Kidney tubule cell (primary cell): ENCODE measurements at places on chromosomes 5 and 9.

- peak; percentile 98 for DNase-seq
Observed at GRCh38 chr5:17180864-17181723, 36.3 kb upstream of the BASP1 start.

GRCh38 chr9:80890124-80890523 is 799.2 kb downstream of the TLE1 start:
- DNase-seq, result peak; percentile 20

GRCh38 chr5:157217289-157218024 is 36.8 kb downstream of the ITK start:
- DNase-seq, result no peak

DNA sequence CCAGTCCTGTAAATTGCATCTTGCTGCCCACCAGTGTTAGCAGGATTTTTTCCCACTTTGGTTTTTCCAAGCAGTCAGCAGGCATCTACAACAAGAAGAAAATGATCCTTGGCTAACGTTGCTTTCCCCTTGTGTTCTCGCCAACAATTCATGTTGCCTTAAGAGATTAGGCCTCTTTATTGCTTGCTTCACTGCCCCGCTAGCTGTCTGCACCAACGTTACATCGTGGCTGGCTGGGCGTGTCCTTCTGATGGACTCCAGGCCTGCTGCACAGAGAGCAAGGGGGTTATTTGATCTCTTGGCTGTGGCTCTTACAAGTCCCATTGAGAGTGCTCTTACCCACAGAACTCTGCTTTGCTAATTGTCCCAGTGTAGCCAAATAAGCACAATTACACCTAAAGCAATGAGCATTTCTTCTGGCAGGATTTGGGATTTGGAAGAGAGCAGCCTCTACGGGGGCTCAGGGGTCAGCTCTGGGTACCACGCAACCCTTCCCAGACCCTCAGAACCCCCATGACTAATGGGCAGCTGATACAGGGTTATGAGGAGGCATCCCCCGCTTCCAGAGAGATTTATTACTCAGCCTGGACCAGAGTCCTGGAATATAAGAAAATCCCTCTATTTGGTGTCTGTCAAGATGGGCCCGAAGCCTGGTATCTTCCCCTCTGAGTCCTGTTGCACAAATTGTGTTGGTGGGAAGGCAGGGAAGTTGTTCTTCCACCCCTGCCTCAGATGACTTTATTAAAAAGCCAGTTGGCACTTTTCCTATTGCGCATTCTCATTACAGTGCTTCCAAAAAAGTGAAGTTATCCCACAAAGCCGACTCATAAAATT is 17.6 kb downstream of the DCANP1 start:
- DNase-seq, result no peak

DNA sequence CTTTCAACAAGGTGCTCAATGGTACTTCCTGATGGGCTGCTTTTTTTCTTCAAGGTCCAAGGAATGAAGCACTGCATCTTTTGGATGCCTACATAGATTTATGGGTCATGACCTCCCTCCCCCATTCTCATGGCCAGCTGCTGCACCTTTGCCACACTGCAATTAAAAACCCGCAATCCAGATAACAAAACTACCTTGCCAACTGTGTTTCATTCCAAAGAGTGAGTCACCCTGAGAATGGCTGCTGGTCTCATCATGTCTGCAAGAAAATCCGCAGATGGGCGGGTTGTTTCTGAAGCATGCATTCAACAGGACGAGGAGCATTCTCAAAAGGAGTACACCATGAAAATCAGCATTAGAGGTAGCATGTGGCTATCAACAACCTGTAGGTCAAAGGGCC is 139.8 kb downstream of the ELAVL2 start:
- DNase-seq, result peak; percentile 34

DNA sequence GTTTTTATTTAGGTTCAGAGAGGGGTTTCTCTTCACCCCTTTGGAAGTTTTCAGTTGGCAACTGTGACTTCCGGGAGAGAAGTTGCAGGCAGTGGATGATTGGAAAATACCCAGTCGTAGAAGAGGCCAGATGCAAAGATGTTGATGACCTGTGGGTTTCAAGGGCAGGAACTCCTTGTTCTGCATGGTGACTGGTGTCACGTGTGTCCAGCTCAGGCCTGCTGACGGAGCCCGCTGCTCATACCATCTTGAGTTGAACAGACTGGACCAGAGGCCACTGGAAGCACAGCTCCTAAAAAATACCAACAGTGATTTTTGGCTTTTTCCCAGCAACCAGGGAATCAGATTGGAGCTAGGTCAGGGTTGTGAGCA is 243.9 kb upstream of the KLF4 start:
- peak; percentile 50 for DNase-seq

GRCh38 chr9:78261403-78262001 is 25.6 kb downstream of the CEP78 start:
- DNase-seq, result peak; percentile 38

- DNase-seq, result no peak
Observed at GRCh38 chr9:88809355-88810161, 181.7 kb upstream of the S1PR3 start.

DNA sequence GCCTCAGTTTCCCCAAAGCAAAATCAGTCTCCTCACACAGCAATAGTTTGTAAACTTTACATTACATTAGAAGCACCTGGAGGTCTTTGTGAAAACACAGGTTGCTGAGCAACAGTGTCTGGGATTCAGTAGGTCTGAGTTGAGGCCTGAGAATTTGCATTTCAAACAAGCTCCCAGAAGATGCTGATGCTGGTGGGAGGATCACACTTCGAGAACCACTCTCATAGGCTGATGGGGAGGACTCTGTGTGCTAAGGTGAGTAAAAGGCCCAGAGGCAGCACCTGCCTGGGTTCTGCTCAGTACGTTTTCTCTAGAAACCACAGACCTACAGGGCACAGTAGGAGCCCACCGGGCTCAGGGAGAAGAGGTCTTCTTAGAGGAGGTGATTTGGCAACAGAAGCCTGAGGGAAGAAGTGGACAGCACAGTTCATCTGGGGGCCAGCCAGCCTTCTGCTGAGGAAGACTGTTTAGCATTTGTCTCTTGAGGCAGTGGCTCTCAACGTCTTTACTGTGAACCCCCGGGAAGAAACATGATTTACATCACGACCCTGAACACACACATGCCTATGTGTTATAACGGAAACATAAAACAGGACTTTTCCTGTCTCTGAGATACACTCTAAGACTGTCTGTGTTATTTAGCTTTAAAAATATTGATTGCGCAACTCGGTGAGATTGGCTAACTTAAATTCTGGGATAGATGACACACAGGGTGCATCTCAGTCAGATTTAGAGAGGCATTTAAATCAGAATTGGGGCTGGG is 24.8 kb upstream of the DENND1A start:
- DNase-seq, result no peak

DNA sequence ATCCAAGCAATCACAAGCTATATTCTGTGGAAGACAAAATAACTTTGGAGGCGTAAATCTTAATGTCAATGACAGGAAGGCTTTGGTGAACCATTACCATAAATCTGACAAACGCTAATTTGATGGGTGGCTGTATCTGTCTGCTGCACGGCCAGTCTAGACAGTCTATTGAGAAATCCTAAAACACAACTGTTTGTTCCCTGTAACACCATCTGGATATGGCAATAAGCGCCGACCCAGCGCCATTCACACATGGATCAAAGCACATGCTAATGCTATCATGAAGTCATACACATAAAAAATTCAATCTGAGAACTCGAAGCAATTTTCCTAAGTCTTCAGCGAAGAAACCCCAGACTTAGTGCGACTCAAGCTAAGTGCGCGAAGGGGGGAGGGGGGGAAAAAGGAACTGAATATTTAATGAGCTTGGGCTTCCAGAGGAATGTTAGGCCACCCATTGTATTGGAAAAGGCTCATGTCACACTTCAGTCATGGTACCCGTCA is 95.1 kb downstream of the ARL15 start:
- DNase-seq, result no peak

GRCh38 chr9:370086-370485 is 155.4 kb downstream of the DOCK8 start:
- no peak for DNase-seq
